ENCODE measurements at places on chromosomes 2 and 18. TPM values are rescaled to one million over a fixed set of nuclear protein-coding genes. Genes with fewer than 3 reads are reported as not detected.

DNA sequence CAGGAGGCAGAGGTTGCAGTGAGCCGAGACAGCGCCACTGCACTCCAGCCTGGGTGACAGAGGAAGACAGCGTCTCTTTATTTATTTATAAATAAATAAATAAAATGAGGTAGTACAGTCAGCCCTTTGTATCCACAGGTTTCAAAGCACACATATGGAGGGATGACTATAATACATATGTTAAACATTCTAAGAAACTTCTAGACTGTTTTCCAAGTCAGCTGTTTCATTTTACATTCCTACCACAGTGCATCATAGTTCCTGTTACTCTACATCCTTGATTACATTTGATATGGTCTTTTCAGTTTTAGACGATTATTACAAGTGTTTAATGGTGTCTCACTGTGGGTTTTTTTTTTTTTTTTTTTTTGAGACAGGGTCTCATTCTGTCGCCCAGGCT, 157.6 kb downstream of the ATAD2B start:
- no peak for DNase-seq

The DDX1 gene
- polyA plus RNA-seq = 28.3 TPM

GRCh38 chr2:111030945-111031344, 89.8 kb upstream of the BCL2L11 start:
- no peak for DNase-seq

The SERPINB5 gene
- 0.03 TPM for polyA plus RNA-seq

The MATN3 gene
- polyA plus RNA-seq = 3.0 TPM

The ANXA4 gene
- polyA plus RNA-seq = 8.9 TPM

The TEKT4 gene
- polyA plus RNA-seq = not detected
